Right kidney (tissue), 9 donors: ENCODE measurements at places on chromosomes 7 and 10.

GRCh38 chr10:112202561-112203241 lies 19.1 kb upstream of the GPAM start:
- DNase-seq, result no peak

GRCh38 chr7:7585241-7585928 lies 18.7 kb downstream of the MIOS start:
- no peak for DNase-seq

DNA sequence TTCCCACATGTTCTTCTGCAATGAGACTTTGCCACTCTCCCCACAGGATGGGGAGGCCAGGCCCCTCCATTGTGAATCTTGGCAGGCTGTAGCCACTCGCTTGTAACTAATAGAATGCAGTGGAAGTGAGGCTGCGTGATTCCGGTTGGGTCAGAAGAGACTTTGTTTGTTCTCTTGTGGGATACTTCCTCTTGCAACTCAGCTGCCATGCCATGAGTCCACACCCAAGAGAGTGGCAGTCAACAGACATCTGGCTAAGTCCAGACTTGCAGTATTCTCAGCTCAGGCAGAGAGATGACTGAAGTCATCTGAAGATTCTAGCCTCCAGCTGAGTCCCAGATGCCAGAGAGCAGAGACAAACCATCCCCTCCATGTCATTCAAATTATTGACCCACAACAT lies 153.4 kb upstream of the GDF10 start:
- no peak for DNase-seq

DNA sequence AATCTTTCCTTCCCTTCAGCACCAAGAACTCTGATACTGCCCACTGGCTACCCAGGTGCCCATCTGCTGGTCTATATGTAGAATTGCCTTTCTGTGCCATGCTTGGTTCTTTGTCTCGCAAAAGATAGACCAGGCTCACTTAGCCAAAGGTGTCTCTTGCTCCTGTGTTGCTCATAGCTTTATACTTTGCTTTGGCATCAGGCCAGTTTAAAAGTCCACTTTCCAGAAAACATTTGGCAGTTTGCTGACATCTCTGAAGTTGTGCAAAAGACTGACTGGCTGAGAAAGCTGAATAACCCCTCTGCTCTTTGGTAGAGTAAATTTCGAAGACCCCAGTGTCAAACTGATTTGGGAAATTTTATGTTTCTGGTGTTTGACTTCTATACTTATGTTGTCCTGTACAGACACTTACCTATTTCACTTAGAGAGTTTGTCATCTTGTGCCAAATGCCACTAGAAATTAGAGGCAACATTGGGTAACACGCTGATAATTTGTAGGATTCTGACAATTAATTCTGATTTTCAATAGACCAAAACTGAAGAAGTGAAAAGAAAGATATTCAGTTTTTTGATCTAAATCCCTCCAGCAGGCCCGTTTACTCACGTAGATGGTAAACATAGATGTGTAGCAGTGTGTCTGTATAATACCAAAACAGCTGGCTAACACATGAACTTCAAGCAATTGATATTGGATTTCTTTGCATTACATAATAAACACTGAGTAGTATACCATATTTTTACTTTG lies 91.1 kb downstream of the CPED1 start:
- no peak for DNase-seq

DNA sequence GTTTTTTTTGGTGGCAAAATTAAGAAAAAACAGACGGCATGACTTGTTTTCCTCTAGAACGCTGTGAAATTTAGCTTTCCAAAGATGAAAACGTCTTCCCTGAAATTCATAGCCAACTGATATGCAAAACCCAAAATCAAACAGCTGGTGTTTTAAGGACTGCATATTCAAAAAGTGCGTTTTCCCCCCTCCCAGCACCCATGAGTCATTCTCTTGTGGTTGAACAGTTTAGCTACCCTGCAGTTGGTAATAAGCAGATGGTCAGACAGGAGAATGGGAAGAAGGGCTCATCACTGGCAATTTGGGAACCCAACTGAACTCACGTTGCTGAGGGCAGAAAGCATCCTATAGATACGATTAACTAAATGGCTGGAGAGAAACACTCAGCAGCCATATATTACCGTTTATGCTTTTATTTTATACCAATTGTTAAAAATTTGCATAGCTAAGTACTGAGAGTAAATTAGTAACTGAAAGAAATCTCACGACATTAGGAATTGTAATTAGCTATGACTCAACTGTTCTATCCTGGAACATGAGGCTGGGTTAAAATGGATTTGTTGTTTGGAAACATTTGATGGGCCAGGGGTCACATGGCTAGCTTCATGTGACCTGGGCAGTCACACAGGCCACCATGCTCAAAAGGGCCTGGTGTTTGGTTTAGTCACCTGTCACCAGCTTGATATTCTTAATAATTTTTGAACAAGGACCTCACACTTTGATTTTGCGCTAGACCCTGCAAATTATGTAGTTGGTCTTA lies 343.1 kb downstream of the PHTF2 start:
- no peak for DNase-seq

DNA sequence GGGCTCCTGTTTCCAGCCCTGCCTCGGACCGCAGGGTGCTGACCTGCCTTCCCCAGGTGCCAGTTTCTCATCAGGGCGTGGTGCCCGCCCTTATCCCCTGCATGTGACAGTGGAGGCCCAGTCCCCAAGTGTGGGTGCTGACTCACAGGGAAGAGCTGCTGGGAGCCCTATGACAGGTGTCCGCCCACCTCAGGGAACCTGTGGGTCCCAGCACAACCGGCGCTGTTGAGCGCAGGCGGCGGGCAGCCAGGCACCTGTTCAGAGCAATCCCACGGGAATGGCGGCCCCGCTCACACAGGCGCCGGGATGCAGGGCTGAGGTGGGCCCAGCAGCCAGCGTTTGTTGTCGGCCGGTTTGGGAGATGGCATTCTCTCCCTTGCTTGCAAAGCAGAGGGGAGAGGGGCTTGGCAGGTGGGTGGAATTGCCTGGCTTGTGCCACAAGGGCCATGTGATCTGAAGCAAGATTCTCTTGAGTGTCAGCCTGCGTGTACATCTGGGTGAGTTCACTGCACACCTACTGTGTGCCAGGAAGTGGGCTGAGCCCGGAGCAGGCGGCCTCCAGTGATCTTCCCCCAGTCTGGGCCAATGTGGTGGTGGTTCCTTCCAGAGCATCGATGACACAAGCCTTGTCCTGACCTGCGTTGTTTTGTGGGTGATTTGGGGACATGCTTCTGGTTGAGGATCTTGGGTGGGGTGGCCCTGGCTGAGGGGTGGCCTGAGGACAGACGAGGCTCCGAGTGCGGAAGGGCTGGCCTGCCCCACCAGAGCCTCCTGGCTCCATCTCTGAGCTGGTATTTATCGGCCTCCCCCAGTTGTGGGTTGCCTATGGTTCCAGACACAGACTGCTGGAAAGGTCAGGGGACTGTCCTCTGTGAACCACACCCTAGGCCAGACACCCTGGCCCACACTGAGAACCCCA lies 2.4 kb downstream of the PWWP2B start:
- DNase-seq, result no peak

GRCh38 chr10:120732067-120732466 lies 119.1 kb upstream of the WDR11 start:
- no peak for DNase-seq
